Activated CD8-positive, alpha-beta memory T cell treated with anti-CD3 and anti-CD28 coated beads, Interleukin-2, amount 10 ng/mL, durations not matched to agents 7 days and 5 days (primary cell): ENCODE measurements at places on chromosomes 5 and 9. TPM values are rescaled to one million over a fixed set of nuclear protein-coding genes. Genes with fewer than 3 reads are reported as not detected.

GRCh38 chr9:94568250-94568889, 13.5 kb downstream of the PCAT7 start:
- no peaks in the 10 kb centered on the region for H3K4me1 ChIP-seq
- H3K36me3 ChIP-seq, result no peaks in the 10 kb centered on the region
- H3K4me3 ChIP-seq, result no peak overlapping the region

DNA sequence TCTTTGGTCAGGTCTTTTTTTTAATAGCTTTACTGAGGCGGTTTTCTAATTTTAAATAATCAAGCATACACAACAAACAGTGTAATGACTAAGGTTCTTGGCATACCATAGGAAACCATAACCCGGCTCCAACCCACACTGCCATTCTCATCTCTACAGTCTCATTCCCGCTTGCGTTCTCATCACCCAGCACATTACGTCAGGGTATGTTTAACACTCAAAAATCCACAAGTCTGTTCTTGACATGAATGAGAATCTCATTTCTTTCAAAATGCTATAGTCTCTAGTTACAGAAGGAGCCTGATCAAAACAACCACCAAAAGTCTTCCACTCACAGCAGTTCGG, 505 bp downstream of the C5orf34 start:
- peak overlapping the region; percentile 92 for H3K4me3 ChIP-seq
- H3K36me3 ChIP-seq, result peaks cover 17% of the 10 kb centered on the region
- H3K27me3 ChIP-seq, result no peaks in the 10 kb centered on the region
- peaks cover 31% of the 10 kb centered on the region for H3K4me1 ChIP-seq
- H3K27ac ChIP-seq, result peak overlapping the region; percentile 98

GRCh38 chr5:943201-943917, 50.7 kb downstream of the TRIP13 start:
- no peak overlapping the region for H3K27ac ChIP-seq
- peaks cover 72% of the 10 kb centered on the region for H3K27me3 ChIP-seq
- H3K4me1 ChIP-seq, result no peaks in the 10 kb centered on the region
- DNase-seq, result peak; percentile 22
- H3K4me3 ChIP-seq, result no peak overlapping the region

DNA sequence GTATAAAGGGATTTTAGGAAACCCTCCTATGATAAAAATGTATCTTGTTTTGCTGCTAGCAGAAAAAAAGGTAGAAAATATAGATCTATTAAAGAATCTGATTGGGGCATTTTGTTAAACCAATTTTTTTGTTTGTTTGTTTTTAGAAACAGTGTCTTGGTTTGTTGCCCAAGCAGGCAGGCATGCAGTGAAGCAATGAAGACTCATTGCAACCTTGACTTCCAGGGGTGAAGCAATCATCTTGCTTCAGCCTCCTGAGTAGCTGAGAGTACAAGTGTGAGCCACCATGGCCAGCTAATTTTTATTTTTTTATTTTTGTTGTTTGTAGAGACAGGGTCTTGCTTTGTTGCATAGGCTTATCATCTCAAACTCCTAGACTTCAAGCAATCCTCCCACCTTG, 755.8 kb upstream of the EDIL3 start:
- no peaks in the 10 kb centered on the region for H3K4me1 ChIP-seq
- H3K27me3 ChIP-seq, result no peaks in the 10 kb centered on the region
- no peak overlapping the region for H3K27ac ChIP-seq
- DNase-seq, result no peak
- no peak overlapping the region for H3K4me3 ChIP-seq

- H3K4me3 ChIP-seq, result no peak overlapping the region
- peaks cover 2% of the 10 kb centered on the region for H3K27me3 ChIP-seq
- H3K36me3 ChIP-seq, result no peaks in the 10 kb centered on the region
- DNase-seq, result no peak
These were observed 186.8 kb upstream of the SLC27A6 start for GRCh38 chr5:128778474-128778873.

GRCh38 chr9:91572044-91572443, 148.4 kb upstream of the NFIL3 start:
- peaks cover 20% of the 10 kb centered on the region for H3K27me3 ChIP-seq
- no peak for DNase-seq
- no peak overlapping the region for H3K27ac ChIP-seq

- no peak overlapping the region for H3K4me3 ChIP-seq
- peaks cover 12% of the 10 kb centered on the region for H3K4me1 ChIP-seq
- H3K27me3 ChIP-seq, result peaks cover 27% of the 10 kb centered on the region
- H3K27ac ChIP-seq, result no peak overlapping the region
- DNase-seq, result peak; percentile 78
These were observed 22.6 kb upstream of the RAPGEF1 start for GRCh38 chr9:131762356-131762932.

- H3K4me1 ChIP-seq, result peaks cover 16% of the 10 kb centered on the region
- H3K36me3 ChIP-seq, result no peaks in the 10 kb centered on the region
- no peaks in the 10 kb centered on the region for H3K27me3 ChIP-seq
- DNase-seq, result no peak
- H3K27ac ChIP-seq, result no peak overlapping the region
These were observed 940 bp downstream of the RNF208 start for GRCh38 chr9:137221095-137221505.

GRCh38 chr5:14415024-14415697, 166.4 kb upstream of the OTULINL start:
- no peaks in the 10 kb centered on the region for H3K36me3 ChIP-seq
- H3K4me1 ChIP-seq, result peaks cover 45% of the 10 kb centered on the region
- DNase-seq, result peak; percentile 78
- H3K27me3 ChIP-seq, result peaks cover 4% of the 10 kb centered on the region
- peak overlapping the region; percentile 55 for H3K4me3 ChIP-seq

DNA sequence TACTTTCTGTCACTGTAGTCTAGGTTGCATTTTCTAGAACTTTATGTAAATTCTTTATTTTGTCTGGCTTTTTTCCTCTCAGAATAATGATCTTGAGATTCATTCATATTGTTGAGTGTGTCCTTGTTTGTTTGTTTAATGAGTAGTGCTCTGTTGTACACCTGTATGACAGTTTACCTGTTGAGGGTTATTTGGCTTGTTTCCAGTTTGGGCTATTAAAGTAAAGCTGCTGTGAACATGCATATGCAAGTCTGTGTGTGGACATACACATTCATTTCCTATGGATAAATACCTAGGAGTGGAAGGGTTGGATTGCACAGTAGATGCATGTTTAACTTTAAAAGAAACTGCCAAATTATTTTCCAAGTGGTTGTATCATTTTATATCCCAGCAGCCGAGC, 30.4 kb downstream of the MVB12B start:
- H3K27ac ChIP-seq, result no peak overlapping the region
- no peaks in the 10 kb centered on the region for H3K27me3 ChIP-seq
- H3K4me1 ChIP-seq, result peaks cover 55% of the 10 kb centered on the region
- DNase-seq, result no peak
- H3K36me3 ChIP-seq, result peaks cover 73% of the 10 kb centered on the region

SPATA31A3 gene
- total RNA-seq, result not detected
